ENCODE measurements at places on chromosomes 3 and 15.
A peak's percentile ranks its signal among the peaks of the same experiment; 100 is the strongest.

GRCh38 chr3:128569756-128570155 is 76.8 kb upstream of the GATA2 start:
- no peak for DNase-seq

GRCh38 chr3:40324621-40325020 is 15.1 kb downstream of the EIF1B start:
- no peak for DNase-seq

- no peak for DNase-seq
Measured at GRCh38 chr3:63927422-63928280, 15.5 kb upstream of the SCAANT1 start.

DNA sequence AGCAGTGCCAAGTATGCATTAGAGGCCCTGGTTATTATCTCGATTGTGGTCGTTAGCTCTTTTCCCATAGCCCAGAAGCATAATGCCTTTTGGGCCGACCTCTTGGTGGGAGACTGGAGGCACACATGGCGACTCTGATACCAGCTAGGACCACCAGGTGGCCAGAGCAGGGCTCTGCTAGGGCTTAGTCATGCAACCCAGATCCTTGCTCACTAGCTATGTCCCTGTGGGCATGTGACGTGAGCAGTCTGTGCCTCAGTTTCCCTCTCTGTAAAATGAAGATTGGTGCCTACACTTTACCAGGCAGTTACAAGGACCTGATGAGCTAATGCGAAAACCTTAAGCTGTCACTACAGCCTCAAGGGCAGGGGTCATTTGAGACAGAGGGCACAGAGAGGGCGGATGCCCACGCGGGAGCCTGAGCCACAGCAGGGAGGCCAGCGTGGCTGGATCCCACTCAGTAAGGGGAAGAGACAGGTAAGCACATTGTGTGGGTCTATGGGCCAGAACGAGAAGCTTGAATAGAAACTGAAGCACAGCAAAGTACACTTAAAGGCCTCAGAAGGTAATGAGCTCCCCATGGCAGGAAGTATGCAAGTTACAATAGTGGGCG is 8.8 kb downstream of the KLF15 start:
- peak; percentile 7 for DNase-seq

- no peak for DNase-seq
Measured at GRCh38 chr3:101896083-101896757, 46.9 kb downstream of the NFKBIZ start.

DNA sequence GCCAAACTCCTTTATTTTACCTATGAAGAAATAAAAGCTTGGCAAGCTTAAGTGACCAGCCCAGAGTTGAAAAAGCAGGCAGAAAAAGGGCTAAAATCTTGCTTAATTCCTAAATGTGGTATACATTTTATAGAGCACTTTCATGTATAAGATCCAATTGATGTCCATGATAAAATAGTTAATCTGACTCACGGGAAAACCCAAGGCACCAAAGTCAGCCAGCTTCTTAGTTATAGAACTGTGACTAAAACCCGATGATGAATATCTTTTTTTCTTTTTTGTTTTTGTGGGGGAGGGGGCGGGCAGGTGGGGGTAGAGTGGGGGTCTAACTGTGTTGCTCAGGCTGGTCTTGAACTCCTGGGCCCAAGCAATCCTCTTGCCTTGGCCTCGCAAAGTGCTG is 71.4 kb downstream of the PEAK1 start:
- DNase-seq, result no peak

DNA sequence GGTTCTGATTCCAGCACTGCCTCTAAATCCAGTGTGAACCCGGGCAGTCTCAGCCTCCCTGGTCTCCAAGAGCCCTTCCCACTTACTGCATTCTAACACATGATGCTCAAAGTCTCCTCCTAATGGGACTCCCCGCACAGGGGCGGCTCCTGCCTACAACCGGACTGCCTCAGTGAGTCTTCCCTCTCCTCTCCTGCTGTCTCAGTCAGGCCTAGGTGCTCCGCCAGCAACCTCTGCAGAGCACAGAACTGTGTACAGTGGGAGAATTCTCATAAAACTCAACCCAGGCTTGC is 28.9 kb downstream of the TBC1D2B start:
- no peak for DNase-seq

- no peak for DNase-seq
Measured at GRCh38 chr15:62618432-62618831, 424.1 kb upstream of the TPM1 start.

- DNase-seq, result no peak
Measured at GRCh38 chr3:151387432-151387831, 2.9 kb upstream of the P2RY12 start.

DNA sequence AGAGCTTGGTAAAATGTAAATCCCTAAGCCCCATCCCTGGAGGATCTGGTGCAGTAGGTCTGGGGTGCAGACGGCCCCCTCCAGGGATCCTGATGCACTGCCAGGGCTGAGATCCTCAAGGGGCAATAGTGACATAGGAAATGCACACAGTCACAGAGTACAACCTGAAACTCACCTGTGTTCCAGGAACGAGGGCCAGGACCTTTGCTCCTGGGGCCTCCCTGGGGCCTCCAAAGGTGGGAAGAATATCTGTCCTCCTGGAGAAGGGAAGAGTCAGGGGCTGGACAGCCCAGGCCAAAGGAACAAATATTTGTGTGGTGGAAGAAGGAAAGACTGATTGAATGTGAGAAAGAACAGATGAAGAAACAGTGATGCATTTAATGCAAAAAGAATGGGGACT is 9.5 kb downstream of the SSUH2 start:
- DNase-seq, result no peak

- no peak for DNase-seq
Measured at GRCh38 chr3:114718898-114719210, 425.0 kb downstream of the TIGIT start.

- DNase-seq, result no peak
Measured at GRCh38 chr3:175940881-175941280, 1081.7 kb downstream of the NAALADL2 start.

DNA sequence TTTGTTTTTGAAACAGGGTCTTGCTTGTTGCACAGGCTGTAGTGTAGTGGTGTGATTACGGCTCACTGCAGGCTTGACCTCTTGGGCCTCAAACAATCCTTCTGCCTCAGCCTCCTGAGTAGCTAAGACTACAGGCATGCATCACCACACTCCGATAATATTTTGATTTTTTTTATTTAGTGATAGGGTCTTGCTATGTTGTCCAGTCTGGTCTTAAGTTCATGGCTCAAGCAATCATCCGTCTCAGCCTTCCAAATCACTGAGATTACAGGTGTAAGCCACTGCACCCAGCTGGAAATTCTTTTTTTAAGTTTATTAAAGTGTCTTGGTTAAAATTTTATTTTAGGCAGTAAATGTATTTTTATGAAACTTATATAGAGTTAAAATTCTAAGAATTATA is 32.2 kb upstream of the RAP2B start:
- no peak for DNase-seq

GRCh38 chr15:66164788-66165187 is 88.8 kb downstream of the MEGF11 start:
- DNase-seq, result no peak

GRCh38 chr15:90013503-90013937 is 12.4 kb downstream of the ZNF710 start:
- peak; percentile 15 for DNase-seq

DNA sequence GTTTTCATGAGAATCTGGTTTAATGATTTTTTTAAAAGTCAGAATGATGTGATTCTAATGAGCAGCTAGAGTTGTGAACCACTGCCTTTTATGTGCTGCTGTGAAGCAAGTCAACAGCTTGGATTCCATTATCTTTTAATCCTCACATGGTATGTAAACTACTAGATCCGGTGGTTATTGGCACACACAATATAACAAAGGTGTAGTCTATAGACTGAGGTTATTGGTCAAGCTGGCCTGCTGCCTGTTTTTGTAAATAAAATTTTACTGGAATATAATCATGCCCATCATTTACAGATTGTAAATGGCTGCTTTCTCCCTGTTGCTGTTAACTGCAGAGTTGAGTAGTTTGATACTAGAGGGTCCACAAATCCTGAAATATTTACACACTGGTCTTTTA is 103.1 kb downstream of the OTOL1 start:
- no peak for DNase-seq

DNA sequence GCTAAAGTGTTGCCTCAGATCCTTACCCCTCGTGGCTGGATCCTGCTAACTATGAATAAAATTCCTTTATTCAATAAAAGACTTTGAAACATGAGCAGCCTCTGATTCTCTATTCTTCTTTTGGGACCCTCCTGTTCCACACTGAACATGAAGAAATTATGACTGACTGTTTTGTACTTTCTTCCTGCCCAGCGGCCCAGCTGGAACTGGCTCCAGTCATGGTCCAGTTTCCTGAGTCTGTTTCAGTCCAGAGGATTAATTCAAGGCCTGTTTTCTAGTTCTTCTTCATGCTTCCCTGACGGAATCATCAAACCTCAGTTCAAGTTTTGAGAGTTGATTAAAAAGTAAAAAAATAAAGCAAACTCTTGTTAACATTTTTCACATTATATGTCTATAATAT is 52.6 kb upstream of the CP start:
- no peak for DNase-seq

- no peak for DNase-seq
Measured at GRCh38 chr3:121690777-121691405, 30.2 kb upstream of the HCLS1 start.

GRCh38 chr3:119631516-119631915 is 28.9 kb downstream of the POPDC2 start:
- no peak for DNase-seq

GRCh38 chr3:20052851-20053250 is 12.6 kb downstream of the KAT2B start:
- DNase-seq, result peak; percentile 41

- no peak for DNase-seq
Measured at GRCh38 chr3:93961026-93961425, 12.7 kb downstream of the PROS1 start.

- no peak for DNase-seq
Measured at GRCh38 chr3:171090321-171090720, 63.8 kb upstream of the SLC2A2 start.

DNA sequence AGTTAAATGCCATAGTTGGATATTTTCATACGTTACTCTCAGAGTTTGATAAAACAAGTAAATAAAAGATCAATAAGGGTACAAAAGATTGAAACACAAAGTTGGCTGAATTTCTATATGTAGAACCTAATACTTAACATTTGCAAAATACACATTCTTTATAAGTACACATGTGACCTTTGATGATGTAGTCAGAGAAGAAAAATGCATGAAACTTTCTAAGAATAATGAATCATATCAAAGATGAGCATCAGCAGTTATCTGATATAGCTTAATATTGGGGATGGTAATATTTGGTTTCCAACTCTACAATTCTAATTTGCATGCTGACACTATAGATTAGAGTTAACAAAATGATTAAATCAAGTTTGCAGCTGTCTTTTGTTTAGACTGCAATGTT is 188.0 kb upstream of the TGFBR2 start:
- DNase-seq, result no peak

DNA sequence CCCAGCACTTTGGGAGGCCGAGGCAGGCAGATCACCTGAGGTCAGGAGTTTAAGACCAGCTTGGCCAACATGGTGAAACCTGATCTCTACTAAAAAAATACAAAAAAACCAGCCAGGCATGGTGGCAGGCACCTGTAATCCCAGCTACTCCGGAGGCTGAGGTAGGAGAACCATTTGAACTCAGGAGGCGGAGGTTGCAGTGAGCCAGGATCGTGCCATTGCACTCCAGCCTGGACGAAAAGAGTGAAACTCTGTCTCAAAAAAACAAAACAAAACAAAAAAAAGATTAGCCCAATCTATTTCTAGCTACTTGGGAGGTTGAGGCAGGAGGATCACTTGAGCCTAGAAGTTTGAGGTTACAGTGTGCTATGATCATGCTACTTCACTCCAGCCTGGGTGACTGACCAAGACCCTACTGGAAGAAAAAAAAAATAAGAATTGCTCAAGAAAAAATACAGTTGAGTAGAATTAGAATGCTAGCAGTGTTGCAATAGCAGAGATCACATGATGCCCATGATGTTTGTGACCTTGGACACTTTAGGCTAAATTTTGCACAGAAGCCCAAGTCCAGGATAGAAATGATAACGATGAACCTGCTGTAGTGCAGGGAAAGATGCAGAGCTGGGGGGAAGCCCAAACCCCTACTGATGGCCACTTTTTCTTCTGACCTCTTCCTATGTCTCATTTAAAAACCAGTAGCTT is 162.2 kb downstream of the LPP start:
- no peak for DNase-seq

GRCh38 chr3:111627092-111627491 is 31.9 kb upstream of the ZBED2 start:
- no peak for DNase-seq

DNA sequence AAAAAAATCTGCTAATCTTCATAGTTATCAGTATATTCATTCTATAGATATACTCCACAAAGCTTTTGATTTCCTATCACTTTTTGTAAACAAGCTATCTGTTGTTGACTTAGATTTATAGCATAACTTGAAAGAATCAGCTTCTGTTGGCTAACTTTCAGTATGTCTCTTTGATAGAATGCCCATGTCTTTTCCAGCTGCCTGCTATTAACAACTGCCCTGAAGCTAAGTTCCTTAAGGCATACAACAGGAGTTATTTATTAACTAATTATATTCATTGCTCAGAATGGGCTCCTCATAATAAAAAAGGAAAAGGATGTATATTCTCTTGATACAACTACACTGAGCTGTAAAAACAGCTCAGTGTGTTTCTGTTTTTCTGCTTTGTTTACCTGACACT is 293.9 kb downstream of the TUSC7 start:
- no peak for DNase-seq

- DNase-seq, result no peak
Measured at GRCh38 chr3:52724511-52724910, 18.6 kb downstream of the SPCS1 start.

DNA sequence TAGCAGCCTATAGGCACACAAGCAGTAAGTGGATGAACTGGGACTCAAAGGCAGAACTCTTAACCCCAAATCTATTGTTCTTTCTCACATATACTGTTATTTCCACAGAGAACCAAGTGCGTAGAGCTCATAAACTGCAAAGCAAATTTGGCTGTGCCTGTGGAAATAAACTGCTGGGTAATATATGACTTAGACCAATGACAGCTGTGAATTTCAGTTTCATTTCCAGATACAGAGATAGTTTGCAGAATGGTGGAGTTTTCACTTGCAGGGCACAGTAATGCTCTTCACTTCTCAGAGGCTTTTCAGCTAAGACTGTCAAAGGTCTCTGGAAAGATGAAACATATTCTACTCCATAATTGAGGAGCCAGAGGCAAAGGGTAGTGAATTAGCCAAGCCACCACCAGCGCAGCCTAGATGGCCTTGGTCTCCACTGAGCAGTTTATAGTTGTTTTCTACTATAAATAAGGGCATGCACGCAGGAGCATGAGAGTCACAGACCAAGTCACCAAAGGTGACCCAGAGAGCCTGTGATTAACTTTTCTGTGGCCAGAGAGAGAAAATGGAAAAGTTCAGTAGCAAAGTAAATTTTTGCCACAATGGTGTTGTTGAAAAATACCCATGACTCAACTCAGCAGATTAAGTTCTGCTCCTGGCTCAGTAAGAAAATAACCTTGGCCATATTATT is 180.7 kb upstream of the GRM7 start:
- DNase-seq, result no peak

Measured in activated CD4-positive, alpha-beta memory T cell treated with anti-CD3 and anti-CD28 coated beads for 36 hours (primary cell).